ENCODE measurements at places on chromosomes 16 and 17.

DNA sequence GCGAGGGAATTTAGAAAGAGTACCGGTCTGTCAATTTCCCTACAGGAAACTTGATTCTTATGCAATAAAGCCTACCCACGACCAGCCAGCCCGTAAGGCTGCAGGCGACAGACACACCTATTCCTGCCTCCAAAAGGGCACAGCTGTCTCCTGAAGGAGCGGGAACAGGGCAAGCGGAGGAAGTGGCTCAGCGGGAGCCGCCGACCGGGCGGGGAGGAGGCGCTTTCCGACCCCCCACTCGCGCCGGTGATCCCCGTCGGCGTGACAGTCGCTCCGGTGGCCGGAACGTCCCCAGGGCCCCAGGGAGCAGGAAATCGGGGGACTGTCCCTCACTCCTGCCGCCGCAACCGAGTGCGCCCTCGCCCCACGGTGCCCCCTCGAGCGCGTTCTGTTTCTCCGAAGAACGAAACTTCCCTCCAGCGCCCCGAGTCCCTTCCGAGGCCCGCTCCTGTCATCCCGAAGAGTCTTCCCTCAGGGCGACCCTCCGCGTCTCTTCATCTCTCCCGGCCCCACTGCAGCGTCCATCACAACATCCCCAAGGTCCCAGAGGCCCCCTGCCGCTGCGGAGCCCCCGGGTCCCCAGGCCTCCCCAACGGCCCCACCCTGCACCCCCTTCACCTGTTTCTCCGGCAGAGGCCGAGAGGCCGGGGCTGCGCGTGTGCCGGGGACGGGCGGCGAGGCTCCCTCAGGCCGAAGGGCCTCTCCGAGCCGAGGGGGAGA is 421 bp downstream of the STAT3 start:
- DNase-seq: no peak

GRCh38 chr16:2209258-2210008 is 1.2 kb downstream of the BRICD5 start:
- no peak for DNase-seq

DNA sequence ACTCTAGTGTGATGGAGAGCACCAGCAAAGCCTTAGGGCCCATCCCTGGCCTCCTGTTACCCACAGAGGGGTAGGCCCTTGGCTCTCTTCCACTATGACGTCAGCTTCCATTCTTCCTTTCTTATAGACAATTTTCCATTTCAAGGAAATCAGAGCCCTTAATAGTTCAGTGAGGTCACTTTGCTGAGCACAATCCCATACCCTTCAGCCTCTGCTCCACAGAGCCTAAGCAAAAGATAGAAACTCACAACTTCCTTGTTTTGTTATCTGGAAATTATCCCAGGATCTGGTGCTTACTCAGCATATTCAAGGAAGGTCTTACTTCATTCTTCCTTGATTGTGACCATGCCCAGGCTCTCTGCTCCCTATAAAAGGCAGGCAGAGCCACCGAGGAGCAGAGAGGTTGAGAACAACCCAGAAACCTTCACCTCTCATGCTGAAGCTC is at the start of gene CCL8:
CCL8 (plus strand) TSS at position 397 of the 445 bp plus-strand sequence. CDS start 67 bp downstream, outside the sequence.
- DNase-seq: no peak

- DNase-seq: no peak
Measured at GRCh38 chr16:61887903-61888302, 148.3 kb downstream of the CDH8 start.

- peak; percentile 89 for DNase-seq
Measured at GRCh38 chr17:77264617-77265230, 124.0 kb downstream of the SEC14L1 start.

GRCh38 chr16:79339863-79340262 is 260.7 kb downstream of the MAF start:
- DNase-seq: no peak

DNA sequence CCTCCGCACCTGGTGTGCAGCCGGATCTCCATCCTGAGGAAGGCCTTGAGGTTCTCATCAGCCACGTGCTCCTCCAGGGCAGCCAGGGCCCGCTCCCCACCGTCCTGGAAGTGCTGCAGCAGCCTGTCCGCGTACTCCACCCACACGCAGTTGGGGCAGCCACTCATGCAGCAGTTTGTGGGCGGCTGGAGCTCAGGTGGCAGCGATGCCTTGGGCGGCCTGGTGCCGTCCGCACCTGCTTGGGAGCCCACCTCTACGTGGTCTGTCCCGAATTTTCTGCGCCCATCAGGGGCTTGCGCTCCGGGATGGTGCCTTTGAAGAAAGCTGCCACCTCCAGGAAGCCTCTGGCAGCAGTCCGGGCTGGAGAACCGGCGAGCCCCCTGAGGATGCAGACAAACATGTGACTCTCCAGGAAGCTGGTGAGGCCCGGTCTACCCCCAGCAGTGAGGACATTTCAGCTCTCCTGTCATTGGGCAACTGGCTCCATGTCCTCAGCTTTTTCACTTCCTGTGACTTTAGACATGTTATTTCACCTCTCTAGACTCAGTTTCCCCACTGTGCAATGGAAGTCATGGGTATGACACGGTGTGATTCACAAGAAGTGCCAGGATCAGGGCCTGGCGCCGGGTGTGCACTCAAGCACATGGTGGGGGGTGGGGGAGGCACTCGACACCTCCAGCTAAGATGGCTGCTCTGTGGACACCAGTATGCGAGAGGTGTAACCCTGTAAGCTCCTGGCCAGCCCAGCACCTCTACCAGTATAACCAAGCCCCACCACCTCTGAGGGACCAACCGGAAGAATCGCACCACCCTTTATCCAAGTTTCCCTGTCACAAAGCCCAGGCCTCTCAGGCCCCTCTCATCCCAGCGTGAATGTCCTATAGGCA is 957 bp downstream of the OXLD1 start:
- DNase-seq: no peak

GRCh38 chr16:2296661-2297505 is 29.0 kb upstream of the RNPS1 start:
- DNase-seq: no peak

- DNase-seq: no peak
Measured at GRCh38 chr16:67268136-67268579, 11.2 kb upstream of the PLEKHG4 start.

DNA sequence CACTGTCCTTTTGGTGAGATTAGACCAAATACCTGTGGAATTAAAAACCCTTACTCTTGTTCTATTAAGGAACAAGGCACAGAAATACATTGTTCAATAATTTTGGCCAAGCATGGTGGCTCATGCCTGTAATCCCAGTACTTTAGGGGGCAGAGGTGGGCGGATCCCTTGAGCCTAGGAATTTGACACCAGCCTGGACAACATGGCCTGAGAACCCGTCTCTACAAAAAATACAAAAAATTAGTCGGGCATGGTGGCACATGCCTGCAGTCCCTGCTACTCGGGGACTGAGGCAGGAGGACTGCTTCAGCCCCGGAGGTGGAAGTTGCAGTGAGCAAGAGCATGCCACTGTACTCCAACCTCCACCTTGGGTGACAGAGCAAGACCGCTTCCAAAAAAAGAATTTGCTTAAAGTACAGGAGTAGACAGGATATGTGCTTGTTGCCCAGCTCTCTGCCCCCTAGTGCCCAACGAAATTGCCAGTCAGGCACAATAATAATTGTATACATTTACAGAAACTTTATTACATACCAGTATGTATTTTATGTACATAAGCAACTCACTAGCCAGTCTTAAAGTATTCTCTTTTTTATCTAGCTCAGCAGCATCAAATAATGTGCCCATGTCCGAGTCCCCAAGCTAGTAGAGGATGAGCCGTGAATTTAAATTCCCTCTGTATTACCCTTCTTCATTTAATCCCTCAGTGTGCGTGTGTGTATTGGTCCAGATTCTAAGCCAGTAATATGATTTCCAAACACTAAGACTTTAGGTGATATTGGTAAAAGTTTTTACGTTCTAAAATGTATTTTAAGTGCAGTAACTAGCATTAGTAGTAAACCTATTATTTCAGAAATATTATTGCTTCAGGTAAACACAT is 1.4 kb downstream of the THUMPD1 start:
- no peak for DNase-seq

- DNase-seq: no peak
Measured at GRCh38 chr16:75235721-75236193, 15.7 kb downstream of the BCAR1 start.

DNA sequence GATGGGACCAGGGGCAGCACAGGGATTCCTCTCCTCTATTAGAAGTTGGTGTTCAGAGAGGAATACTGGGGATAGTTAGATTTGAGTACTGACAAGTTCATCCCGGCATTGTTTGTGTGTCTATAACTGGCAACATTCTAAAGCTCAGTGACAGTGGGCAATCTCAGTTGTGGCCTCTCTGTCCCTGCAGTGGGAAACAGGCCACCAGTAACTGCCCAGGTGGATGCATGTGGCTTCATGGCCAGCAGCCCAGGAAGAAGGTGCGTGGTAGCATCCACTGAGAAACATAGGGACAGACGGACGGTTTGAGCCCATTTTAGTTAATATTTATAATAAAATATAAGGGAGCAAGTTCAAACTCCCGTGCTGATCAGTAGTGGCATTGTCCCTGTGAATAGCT is 51.5 kb downstream of the B9D1 start:
- DNase-seq: no peak

DNA sequence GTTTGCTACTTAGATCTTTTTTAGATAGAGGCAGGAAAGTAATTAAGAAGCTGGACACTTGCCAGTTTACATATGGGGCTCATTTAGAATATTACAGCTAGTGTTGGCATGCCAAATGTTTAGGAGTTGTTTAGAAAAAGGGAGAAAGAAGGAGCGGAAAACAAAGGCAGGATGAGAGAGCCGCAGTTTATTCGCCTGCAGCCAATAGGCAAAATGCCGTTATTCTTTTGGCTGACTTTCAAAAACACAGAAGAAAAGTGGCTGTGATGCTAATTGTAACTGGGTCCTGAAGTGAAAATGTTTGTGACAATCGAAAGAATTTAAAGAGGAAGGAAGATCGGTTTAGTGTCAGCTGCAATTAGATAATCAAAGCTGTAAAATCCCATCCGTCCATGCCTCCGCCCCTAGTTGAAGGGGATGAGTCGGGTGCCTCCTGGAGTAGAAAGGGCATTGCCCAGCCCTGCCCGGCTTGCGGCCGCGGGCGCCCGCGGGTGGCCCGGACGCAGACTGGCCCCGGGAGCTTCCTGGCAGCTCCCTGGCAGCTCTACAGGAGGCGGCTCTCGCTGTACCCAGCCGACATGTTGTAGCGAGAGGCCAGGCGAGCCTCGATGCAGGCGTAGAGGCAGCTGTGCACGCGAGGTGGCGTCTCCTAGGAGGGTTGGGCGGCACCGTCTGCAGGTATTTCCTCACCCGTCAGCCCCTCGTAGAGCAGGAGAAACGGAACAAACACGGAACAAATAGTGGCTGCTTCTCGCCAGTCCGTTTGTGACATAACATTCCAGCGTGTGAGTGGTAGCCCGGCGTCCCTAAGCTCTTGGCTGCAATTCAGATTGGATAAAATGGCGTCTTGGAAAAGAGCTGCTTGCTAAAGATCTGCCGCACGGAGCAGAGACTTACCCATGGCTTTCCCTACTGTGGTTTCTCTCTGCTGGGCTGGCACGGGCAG is 82.2 kb downstream of the TNRC6C start:
- peak; percentile 70 for DNase-seq

DNA sequence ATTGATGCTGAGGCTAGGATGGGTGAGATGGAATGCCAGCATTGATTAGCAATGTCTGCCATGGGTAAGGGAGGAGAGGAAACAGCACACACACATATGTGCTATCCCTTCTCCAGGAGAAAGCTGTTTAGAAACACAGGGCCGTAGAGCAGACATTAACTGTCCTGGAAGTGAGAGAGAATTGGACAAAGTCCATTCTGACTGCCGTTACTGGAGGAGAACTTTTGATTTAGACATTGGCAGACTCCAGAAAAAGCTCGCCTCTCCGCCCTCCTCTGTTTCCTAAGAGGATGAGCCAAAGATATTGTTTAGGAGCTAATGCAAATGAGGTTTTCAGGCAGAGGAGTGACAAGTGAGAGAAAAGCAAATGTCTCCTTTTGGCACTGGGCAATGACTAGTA is 237.0 kb downstream of the HAPSTR1 start:
- no peak for DNase-seq

GRCh38 chr16:35798885-35799426 is 2339.5 kb downstream of the TP53TG3F start:
- peak; percentile 86 for DNase-seq

GRCh38 chr16:24980077-24980793 is 34.9 kb downstream of the ARHGAP17 start:
- DNase-seq: no peak

DNA sequence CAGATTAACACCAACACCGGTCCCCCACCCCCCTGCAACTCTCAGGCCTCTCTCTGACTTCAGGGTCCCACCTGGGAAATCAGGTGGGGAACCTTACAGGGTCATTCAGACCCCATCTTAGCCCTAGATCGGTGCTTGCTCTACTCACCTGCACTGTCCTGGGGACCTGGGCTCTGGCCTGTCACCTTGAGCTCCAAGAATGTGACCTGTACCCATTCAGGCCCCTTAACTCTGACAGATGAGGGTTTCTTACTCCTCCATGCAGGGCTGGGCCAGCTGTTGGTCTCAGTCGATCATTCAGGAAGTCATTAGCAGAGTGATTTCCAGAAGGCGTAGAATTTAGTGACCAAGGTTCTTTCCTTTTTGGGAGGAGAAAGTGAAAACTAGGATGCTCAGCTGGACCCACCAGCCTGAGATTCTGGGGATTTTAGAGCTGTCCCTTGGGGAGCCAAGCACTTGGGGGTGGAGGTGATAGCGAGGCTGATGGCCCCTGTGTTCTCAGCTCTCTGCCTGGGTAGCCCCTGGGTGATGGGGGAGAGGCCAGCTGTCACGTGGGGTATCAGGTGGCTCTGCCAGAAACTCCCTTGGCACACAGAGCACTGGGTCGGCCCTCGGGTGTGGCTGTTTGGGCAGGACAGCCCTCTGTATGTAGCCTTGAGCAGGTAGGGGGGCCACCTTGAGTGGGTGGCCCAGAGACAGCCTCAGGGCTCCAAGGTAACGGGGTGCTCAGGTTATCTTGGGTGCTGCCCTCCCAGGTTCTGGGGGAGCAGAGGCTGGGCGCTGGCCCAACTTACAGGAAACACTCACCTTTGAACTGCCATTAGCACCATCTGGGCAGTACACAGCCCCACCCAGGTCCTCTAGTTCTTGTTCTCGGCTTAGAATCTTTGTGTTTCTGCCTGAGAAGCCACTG is 724 bp downstream of the MVP start:
- DNase-seq: no peak

- DNase-seq: no peak
Measured at GRCh38 chr17:78401246-78401645, 22.8 kb downstream of the PGS1 start.

Data from NCI-H1105 (cell line).